ENCODE measurements at places on chromosomes 16 and 17.

DNA sequence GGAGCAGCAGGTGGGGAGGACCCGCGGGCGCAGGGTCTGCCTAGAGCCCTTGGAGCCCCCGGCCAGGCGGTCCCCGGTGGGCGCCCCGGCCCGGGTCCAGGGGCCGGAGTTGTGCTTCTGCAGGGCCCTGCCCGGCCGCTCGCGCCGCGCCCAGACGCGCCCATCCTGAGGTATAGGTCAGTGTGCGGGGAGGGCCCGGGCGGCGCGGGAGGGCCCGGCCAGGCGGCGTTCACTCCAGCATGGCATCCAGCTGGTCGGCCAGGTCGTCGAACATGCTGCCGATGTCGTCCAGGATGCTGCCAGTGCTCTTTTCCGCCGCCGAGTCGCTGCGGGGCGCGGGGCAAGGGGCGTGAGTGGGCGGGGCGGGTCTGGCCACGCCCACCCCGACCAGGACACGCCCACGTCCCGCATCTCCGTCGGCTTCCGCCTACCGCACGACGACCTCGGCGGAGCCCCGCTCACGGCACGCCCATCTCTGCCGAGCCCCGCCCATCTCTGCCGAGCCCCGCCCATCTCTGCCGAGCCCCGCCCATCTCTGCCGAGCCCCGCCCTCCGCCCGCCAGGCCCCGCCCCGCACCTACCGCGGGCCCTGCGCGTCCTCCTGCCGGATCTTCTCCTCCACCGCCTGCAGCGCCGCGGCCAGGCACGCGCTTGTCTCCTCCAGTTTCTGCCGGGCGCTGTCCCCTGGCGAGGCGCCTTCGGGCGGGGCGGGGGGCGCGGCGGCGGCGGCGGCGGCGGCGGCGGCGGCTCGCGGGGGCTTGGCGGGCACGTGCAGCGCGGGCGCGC is 17.9 kb downstream of the CASKIN1 start:
- DNase-seq = peak; percentile 49

DNA sequence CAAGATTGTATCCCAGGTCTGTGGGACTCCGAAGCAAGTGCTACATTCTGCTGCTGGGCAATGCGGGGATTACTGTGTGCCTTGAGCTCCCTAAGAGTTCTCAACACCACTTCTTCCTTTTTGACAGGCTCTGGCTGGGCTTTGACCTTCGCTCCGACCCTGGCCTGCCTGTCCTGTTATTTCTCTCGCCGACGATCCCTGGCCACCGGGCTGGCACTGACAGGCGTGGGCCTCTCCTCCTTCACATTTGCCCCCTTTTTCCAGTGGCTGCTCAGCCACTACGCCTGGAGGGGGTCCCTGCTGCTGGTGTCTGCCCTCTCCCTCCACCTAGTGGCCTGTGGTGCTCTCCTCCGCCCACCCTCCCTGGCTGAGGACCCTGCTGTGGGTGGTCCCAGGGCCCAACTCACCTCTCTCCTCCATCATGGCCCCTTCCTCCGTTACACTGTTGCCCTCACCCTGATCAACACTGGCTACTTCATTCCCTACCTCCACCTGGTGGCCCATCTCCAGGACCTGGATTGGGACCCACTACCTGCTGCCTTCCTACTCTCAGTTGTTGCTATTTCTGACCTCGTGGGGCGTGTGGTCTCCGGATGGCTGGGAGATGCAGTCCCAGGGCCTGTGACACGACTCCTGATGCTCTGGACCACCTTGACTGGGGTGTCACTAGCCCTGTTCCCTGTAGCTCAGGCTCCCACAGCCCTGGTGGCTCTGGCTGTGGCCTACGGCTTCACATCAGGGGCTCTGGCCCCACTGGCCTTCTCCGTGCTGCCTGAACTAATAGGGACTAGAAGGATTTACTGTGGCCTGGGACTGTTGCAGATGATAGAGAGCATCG is 2.4 kb downstream of the SLC16A13 start:
- DNase-seq = no peak

DNA sequence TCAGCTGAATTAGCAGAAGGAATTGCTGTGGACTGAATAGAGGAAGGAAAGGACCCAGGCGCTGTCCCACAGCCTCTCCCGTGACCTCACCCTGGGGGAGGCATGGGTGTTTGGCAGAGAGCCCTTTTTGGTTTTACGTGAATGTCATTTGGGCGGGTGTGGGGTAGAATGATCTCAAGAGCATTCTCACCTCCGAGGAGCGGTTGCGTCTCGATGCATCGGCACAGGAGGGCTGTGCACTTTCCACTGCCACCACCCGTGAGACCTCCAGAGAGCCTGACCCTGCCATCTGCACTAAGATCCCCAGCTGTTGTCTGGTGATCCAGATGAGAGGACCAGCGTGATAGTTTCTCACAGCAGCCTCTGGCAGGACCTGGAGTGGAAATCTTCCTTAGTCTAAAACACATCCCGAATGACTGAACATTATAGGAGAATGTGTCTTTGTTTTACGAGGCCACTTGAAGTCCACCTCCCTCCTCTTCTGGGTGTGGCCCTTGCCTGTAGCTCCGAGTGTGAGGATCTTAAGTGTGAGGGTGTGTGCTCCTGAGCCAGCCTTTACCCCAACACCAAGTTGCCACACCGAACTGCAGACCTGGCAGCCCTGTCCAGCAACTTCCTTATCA is 29.3 kb downstream of the FOXK2 start:
- DNase-seq = no peak

- DNase-seq = no peak
These were observed 113.2 kb downstream of the SOX9 start for GRCh38 chr17:72233986-72234385.

DNA sequence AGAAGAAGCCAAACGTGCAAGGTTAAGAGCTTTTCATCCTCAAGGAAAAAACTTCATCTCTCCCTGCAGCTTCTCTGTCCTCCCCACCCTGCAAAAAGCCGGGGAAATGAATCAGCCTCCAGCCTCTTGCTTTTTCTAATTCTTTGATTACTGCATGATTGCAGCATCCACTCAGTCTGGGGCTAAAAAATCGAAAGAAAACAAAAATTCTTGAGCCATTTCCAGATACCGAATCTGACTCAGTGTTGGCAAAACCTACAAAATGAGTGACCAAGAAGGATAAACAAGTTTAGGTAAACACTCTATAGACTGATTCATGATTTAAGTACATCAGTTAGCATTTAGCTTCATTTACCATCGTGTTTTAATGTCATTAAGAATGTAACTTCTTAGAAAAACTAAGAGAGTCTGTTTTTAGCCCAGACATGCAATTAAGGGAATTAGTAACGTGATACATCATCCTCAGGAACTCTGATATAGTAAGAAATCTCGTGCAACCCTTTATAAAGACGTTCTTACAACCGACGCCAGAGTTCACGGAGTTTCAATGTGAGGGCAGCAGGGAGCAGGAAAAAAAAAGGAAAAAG is 287.3 kb upstream of the FOXF1 start:
- no peak for DNase-seq

- no peak for DNase-seq
These were observed 415 bp upstream of the FOXF1 start for GRCh38 chr16:86509759-86510464.

DNA sequence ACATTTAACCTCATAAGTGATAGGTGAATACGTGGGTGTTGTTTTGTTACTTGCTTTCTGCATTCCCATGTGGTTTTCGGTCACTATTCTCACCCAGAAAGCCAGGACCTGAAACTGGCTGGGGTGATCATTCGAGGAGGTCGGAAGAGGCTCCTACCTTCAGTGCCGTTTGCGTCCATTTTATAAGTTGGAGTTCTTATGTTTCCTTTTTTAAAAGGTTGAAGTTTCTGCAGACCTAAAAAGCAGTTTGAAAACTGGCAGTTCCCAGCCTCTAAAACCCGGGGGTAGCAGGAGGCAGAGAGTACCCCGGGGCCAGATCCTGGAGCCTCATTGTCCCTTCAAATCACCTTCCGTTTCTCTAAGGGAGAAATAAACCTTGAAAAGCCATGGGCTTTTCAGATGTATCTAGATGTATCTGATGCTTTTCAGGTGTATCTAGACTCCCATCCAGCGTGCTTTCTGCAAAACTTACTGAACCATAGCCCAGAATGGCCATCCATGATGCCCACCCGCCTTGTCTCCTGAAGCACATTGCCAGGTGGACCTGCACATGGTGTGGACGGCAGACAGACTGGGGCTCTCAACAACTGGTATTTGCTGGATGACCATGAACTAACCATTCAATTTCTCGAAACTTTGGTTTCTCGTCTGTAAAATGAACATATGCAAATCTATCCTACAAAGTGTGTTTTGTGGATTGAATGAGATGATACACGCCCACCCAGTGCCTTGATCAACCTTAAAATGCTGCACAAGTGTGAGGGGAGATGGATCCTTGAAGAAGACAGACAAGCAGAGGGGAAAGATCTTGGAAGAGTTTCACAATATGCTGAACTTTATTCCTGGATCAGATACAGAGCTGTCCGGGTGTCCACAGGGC is 1.3 kb downstream of the NLRC5 start:
- DNase-seq = peak; percentile 51

DNA sequence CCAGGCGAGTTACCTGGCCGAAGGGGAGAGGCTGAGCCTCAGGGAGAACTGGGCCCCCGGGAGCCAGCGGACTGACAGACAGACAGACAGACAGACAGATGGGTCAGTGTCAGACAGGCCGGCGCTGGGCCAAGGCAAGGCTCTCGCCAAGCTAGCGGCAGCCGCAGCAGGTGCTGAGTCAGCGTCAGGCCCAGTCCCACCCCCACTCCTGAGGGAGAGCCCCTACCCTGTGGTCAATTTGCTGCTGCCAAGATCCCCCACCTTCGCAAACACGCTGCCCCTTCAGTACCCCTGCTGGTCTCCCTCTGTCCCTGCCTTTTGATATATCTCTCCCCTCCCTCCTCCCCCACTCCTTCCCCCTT is 1.5 kb downstream of the FGF11 start:
- no peak for DNase-seq

DNA sequence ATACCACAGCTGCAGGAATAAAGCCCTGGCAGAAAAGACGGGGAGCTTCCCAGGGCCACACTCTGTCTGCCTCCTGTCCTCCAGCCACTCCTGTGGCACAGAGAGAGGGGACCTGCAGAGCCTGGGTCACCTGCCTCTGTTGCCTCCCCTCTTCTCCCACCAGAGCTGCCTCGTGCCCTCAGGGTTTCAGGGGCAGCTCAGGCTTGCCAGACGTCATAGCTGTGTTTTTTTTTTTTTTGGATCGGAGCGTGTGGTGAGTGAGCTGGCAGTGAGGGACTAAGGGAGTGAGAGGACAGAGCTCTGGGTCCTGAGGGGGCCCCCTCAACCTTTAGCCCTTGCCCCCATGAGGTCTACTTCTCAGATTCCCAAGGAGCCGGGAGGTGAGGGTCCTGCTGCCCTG is 2.1 kb downstream of the PIK3R6 start:
- no peak for DNase-seq

GRCh38 chr16:86297391-86297790 is 212.9 kb upstream of the FOXF1 start:
- DNase-seq = no peak

GRCh38 chr17:56845934-56846333 is 12.0 kb downstream of the DGKE start:
- DNase-seq = no peak

GRCh38 chr17:57572600-57572999 is 172.5 kb downstream of the CCDC182 start:
- no peak for DNase-seq

Data from activated CD4-positive, alpha-beta T cell treated with anti-CD3 and anti-CD28 coated beads, Interleukin-2, Interleukin-4, amounts not matched to agents 100 ng/mL and 50 ng/mL, durations not matched to agents 16 hours and 8 hours (primary cell).